Fibroblast of pulmonary artery (primary cell): ENCODE measurements at places on chromosomes 7 and 10.

- peak; percentile 50 for DNase-seq
These were observed 260.7 kb upstream of the PRKCQ start for GRCh38 chr10:6840766-6841165.

- DNase-seq: no peak
These were observed 6.3 kb upstream of the WNT16 start for GRCh38 chr7:121322460-121322859.

- DNase-seq: no peak
These were observed 131.1 kb upstream of the SORCS3 start for GRCh38 chr10:104509981-104510380.

GRCh38 chr7:35818513-35818912, 17.7 kb downstream of the SEPTIN7 start:
- no peak for DNase-seq

GRCh38 chr7:2894118-2894940, 50.2 kb upstream of the GNA12 start:
- no peak for DNase-seq
